Gastroesophageal sphincter (tissue), 4 donors: ENCODE measurements at places on chromosomes 1 and 21. TPM values are rescaled to one million over a fixed set of nuclear protein-coding genes. Genes with fewer than 3 reads are reported as not detected.

The ARHGAP29 gene
- total RNA-seq = 78.4 TPM

The FAM151A gene
- not detected for total RNA-seq

The VHLL gene
- total RNA-seq = not detected

The NMNAT2 gene
- total RNA-seq = 2.0 TPM

The IFNLR1 gene
- total RNA-seq = 1.2 TPM

The UBL4B gene
- total RNA-seq = not detected

The CELA3B gene
- not detected for total RNA-seq

The ERICH3 gene
- 0.13 TPM for total RNA-seq

The LIPI gene
- total RNA-seq = not detected

The TNNI3K gene
- total RNA-seq = 0.32 TPM

The GIPC2 gene
- total RNA-seq = 2.2 TPM

The PDZK1IP1 gene
- total RNA-seq = 13.0 TPM

The INKA2 gene
- 9.3 TPM for total RNA-seq

The PEA15 gene
- total RNA-seq = 227 TPM

The SYNC gene
- total RNA-seq = 166 TPM

The CFAP141 gene
- not detected for total RNA-seq

The OR6N1 gene
- total RNA-seq = not detected

The NECTIN4 gene
- total RNA-seq = not detected

The KCTD3 gene
- total RNA-seq = 77.3 TPM

The KRTAP19-6 gene
- not detected for total RNA-seq

The GJC2 gene
- total RNA-seq = 6.4 TPM

The UTS2 gene
- total RNA-seq = not detected

The ASCL5 gene
- total RNA-seq = not detected
